ENCODE measurements at places on chromosomes 5 and 9.

DNA sequence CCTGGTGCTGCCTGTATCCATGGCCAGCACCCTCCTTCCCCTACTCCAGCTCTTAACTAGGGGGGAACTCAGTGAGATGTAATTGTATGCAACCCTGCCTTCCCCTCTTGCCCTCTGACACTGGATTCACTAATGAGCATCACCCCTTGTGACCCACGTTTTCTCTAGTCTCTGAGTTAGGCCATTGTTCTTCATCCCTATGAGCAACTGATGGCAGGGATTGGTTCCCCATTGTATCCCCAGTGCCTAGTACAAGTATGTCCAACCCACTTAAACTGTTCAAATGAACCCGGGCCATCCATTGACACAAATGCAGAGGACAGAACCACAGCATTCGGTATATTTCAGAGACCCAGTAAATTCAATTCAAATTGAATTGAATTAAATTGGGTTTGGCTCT is 77.6 kb upstream of the ASTN2 start:
- no peak for DNase-seq

DNA sequence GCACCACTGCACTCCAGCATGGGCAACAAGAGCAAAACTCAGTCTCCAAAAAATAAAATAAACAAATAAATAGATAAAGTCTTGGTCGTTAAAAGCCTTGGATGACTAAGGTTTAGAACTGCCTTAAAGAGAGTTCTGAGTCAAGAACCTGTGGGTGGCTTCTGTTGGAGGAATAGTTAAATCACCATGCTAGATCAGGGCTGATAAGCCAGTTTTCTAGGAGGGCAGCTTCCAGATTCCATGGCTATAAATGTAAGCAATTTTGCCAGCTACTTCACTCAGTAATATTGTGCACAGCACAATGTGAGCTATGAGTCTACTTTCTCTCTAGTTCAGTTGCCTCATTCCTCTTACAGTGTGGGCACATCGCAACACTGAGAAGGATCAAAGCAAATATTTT is 242.1 kb upstream of the NUDT12 start:
- no peak for DNase-seq

GRCh38 chr5:35644543-35644942 is 26.9 kb downstream of the SPEF2 start:
- no peak for DNase-seq

DNA sequence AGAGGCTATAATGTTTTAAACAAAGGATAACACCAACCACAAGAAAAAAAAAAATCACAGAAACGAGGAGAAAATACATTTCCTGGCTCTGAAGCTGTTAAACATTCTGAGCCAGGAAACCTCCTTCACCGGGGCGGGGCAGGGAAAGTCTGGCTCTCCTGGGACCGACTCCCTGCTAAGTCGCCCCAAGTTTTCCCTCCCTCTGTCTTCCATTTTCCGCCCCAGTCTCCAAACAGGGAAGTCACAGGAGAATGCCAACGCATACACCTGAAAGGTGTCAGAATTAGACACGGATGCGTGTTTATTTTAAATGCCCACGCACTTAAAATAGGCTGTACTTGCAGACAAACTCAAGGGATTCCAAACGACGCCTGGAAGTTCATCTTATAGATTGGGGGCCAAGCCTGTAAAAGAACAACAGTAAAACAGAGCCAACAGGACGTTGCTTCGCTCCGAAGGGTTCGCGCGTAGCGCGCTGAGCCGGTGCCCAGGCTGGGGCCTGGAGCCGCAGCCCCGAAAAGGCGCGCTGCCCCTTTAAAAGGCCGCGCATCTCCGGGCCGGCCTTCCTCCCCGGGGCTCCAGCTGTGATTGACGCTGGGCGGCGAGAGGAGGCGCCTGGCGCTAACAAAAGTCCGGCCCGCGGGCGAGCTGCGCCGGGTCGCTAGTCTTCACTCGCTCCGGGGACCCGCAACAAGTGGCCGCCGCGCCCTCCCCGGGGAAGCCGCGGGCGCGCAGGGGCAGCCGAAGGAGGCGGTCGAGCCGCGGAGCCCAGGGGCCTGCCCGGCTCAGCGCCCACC is at the start of gene FBXL7:
Gene FBXL7, plus strand, starts transcription at position 653 of the 797 bp plus-strand sequence.
- DNase-seq: no peak

GRCh38 chr9:73116031-73116430 is 35.6 kb upstream of the ANXA1 start:
- no peak for DNase-seq

DNA sequence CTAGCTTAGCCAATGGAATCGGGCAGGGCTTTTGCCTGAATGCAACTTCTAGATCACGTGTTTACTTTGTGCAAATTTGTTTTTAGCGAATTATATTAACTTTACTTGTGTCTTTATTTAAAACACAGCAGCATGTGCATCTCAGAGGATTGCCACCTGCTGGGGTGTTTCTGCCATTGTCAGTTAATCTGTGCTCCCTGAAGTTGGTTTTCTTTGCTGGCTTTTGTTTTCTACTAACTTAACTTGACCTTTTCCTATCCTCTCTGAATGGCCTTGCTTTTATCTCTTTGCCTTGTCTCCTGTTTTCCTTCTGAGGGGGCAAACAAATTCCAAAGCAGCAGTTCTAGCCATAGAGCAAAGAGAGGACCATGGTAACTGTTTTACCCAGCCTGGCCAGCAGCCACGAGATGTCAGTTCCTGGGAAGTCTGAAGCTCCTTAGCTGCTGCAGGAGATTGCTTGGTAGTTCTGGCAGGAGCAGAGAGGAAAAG is 67.6 kb downstream of the ARHGEF28 start:
- DNase-seq: no peak

All from stimulated activated CD8-positive, alpha-beta memory T cell treated with anti-CD3 and anti-CD28 coated beads, Interleukin-12 subunit alpha, Interleukin-12 subunit beta, amount 100 ng/mL, for 4 hours (primary cell).